SJCRH30 (cell line): ENCODE measurements at places on chromosomes 6 and 20. TPM values are rescaled to one million over a fixed set of nuclear protein-coding genes. Genes with fewer than 3 reads are reported as not detected.

DNA sequence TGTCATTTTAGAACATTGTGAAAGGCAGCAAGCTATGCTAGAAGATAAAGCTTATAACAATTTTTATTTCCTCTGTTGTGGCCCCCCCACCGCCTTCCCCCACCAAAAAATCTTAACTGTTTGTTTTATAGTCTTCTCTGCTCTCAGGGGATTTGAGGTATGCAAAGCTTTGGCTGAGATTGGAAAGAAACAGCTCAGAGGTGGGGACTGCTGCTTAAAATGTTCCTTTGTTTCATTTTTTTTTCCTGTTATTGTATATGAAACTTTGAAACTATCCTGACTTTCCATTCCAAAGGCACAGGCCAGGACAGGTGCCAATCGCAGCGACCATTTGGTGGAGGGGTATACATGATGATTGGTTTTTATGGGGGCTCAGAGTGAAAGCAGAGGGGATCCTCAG lies 114.7 kb upstream of the PHACTR1 start:
- H3K4me1 ChIP-seq: no peaks in the 10 kb centered on the region
- no peaks in the 10 kb centered on the region for H3K27me3 ChIP-seq
- H3K4me3 ChIP-seq: no peak overlapping the region
- DNase-seq: no peak

GRCh38 chr20:25863536-25864325 lies 167.1 kb upstream of the ZNF337 start:
- peak; percentile 38 for DNase-seq
- H3K27ac ChIP-seq: no peak overlapping the region
- peak overlapping the region; percentile 57 for H3K4me3 ChIP-seq
- H3K4me1 ChIP-seq: no peaks in the 10 kb centered on the region
- peaks cover 10% of the 10 kb centered on the region; the same call in 1 of the 2 replicates for H3K27me3 ChIP-seq

- no peaks in the 10 kb centered on the region for H3K36me3 ChIP-seq
- peaks cover 8% of the 10 kb centered on the region for H3K4me1 ChIP-seq
- no peaks in the 10 kb centered on the region for H3K27me3 ChIP-seq
- no peak overlapping the region for H3K4me3 ChIP-seq
- DNase-seq: no peak
These were observed 12.6 kb upstream of the DST start for GRCh38 chr6:56655249-56655648.

Gene LY6G5C
- 0.25 and 1.6 TPM in 2 replicates for total RNA-seq

Gene BMP6
- 1.6 and 2.2 TPM in 2 replicates for total RNA-seq

Gene ENPP5
- total RNA-seq: not detected in 2 replicates

Gene VSTM2L
- total RNA-seq: 0.18 and 0.22 TPM in 2 replicates
